ENCODE measurements at places on chromosomes 16 and 17.

GRCh38 chr16:19075511-19075910 is 8.1 kb downstream of the COQ7 start:
- no peak for DNase-seq
- H3K27me3 ChIP-seq: no peaks in the 10 kb centered on the region
- H3K4me3 ChIP-seq: no peak overlapping the region

DNA sequence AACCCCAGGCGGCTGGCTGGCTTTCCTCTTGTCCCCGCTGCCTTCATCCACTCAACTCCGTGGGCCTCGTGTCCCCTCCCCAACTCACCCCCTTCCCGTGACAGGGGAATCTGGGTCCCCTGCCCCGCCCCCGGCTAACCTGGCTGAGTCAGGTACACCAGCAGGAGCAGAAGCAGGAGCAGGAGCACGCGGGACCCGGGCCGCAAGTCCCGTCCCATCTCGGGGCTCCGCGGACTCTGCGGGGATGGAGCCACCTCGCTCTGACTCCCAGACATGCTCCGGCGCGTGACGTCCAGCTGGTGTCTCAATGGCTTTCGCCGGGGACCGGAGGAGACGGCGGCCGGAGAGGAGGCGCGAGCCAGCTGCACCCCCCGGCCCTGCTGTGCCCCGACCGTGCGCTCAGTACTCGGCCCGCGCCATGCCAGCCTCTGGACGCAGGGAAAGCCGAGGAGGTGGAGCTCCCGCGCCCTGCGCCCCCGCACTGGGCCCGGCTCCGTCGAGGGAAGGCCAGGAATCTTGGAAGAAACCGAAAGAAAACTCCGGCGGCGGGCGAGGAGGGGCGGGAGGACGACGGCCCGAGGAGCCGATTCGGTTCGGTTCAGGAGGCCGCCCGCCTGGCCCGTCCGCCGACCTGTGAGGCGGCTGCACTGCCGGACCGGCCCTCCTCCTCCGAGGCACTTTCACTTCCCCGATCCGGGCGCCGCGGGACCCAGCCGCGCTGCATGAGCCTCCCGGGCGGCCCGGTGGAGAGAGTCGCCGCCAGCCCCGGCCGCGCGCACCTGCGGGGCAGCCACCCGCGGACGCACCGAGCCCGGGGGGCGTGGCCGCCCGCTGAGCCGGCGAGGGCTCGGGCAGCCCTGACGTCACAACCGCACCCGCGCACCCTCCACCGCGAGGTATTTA is at the start of the genes CXCL16 and ZMYND15:
Gene CXCL16, minus strand, starts transcription at position 807 of the 903 bp plus-strand sequence. Its CDS starts 589 bp downstream, at position 218.
Gene ZMYND15, plus strand, starts transcription at position 712 of the 903 bp plus-strand sequence. CDS start 716 bp downstream, outside the sequence.
- H3K4me1 ChIP-seq: peaks cover 10% of the 10 kb centered on the region
- H3K27ac ChIP-seq: peak within 1 kb of the TSS; percentile 60
- peaks cover 4% of the 10 kb centered on the region for H3K27me3 ChIP-seq
- H3K4me3 ChIP-seq: peak within 1 kb of the TSS; percentile 68
- no peaks in the 10 kb centered on the region for H3K36me3 ChIP-seq
- peak; percentile 77 for DNase-seq

- no peaks in the 10 kb centered on the region for H3K27me3 ChIP-seq
- H3K27ac ChIP-seq: no peak overlapping the region
- no peak overlapping the region for H3K4me3 ChIP-seq
- H3K4me1 ChIP-seq: no peaks in the 10 kb centered on the region
- H3K36me3 ChIP-seq: peaks cover 14% of the 10 kb centered on the region
- DNase-seq: no peak
Measured at GRCh38 chr17:4032738-4033137, 68.5 kb upstream of the ATP2A3 start.

- H3K4me3 ChIP-seq: no peak overlapping the region
- no peaks in the 10 kb centered on the region for H3K27me3 ChIP-seq
- H3K27ac ChIP-seq: no peak overlapping the region
- H3K4me1 ChIP-seq: no peaks in the 10 kb centered on the region
Measured at GRCh38 chr16:88076211-88076931, 125.1 kb downstream of the BANP start.

DNA sequence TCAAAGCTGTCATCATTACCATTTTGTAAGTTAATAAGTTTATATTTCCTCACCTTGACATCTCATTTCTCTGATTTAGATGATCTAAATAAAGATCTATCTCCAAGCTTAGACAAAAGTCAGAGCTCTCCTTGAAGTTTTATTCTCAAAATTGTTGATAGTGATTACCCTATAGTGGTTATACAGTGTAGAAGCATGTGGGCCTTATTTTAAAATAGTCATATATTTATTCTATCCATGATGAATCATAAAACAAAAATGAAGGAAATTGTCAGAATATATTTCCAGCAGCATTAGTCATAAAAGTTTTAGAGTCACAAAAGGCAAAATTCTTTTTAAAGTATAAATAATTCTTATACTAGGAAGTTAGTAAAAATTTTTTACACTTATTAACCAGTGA is 49.0 kb downstream of the RHOT1 start:
- no peak overlapping the region for H3K27ac ChIP-seq
- peaks cover 22% of the 10 kb centered on the region for H3K36me3 ChIP-seq
- no peak overlapping the region for H3K4me3 ChIP-seq
- no peaks in the 10 kb centered on the region for H3K4me1 ChIP-seq

- no peaks in the 10 kb centered on the region for H3K4me1 ChIP-seq
- no peak for DNase-seq
- H3K4me3 ChIP-seq: no peak overlapping the region
Measured at GRCh38 chr16:17358355-17358754, 112.4 kb downstream of the XYLT1 start.

GRCh38 chr17:79041723-79042420 is 17.9 kb downstream of the C1QTNF1 start:
- peaks cover 8% of the 10 kb centered on the region for H3K4me1 ChIP-seq
- no peaks in the 10 kb centered on the region for H3K36me3 ChIP-seq
- H3K27ac ChIP-seq: no peak overlapping the region
- DNase-seq: peak; percentile 62
- H3K27me3 ChIP-seq: no peaks in the 10 kb centered on the region

- no peak for DNase-seq
- H3K4me3 ChIP-seq: no peak overlapping the region
- no peaks in the 10 kb centered on the region for H3K36me3 ChIP-seq
- no peaks in the 10 kb centered on the region for H3K4me1 ChIP-seq
- no peak overlapping the region for H3K27ac ChIP-seq
- no peaks in the 10 kb centered on the region for H3K27me3 ChIP-seq
Measured at GRCh38 chr17:70520447-70520846, 351.1 kb downstream of the KCNJ2 start.

DNA sequence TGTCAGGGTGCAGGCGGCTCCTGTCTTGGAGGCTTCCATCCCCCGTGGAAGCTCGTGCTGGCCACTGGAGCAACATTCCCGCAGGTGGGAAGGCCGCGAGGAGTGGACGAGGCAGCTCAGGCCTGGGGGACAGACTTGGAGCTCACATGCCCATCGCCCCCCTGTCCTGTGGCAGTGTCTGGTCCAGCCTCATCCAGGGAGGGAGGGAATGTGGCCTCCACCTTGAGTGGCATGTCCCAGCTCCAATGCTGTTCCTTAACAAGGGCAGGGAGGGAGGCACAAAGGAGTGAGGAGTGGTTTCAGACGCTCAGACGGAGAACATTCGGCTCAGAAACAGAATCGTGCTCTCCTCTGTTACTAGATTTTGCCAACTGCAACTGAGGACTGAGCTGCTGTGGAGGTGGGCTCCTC is 159.4 kb upstream of the CHMP6 start:
- peak overlapping the region; percentile 91 for H3K27ac ChIP-seq
- peaks cover 26% of the 10 kb centered on the region for H3K4me1 ChIP-seq
- no peak overlapping the region for H3K4me3 ChIP-seq
- H3K27me3 ChIP-seq: no peaks in the 10 kb centered on the region
- no peaks in the 10 kb centered on the region for H3K36me3 ChIP-seq
- DNase-seq: peak; percentile 83

- DNase-seq: no peak
- no peak overlapping the region for H3K27ac ChIP-seq
- H3K36me3 ChIP-seq: no peaks in the 10 kb centered on the region
- no peaks in the 10 kb centered on the region for H3K27me3 ChIP-seq
- no peak overlapping the region for H3K4me3 ChIP-seq
Measured at GRCh38 chr16:74521691-74522090, 85.2 kb downstream of the GLG1 start.

DNA sequence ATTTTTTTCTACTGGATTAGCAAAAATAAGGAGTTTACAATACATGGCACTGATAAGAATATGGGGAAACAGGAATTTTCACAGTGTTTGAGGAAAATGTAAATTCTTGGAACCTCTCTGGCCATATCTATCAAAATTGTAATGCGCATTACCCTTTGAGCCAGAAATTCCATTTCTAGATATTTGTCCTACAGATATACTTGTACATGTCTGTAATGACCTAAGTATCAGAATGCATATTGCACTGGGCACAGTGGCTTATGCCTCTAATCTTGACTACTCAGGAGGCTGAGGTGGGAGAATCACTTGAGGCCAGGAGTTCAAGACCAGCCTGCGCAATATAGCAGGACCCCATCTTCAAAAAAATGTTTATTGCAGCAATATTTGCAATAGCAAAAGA is 25.8 kb upstream of the HAS3 start:
- H3K4me3 ChIP-seq: no peak overlapping the region
- peaks cover 5% of the 10 kb centered on the region for H3K36me3 ChIP-seq
- H3K4me1 ChIP-seq: no peaks in the 10 kb centered on the region
- H3K27me3 ChIP-seq: no peaks in the 10 kb centered on the region
- DNase-seq: no peak
- no peak overlapping the region for H3K27ac ChIP-seq
